ENCODE measurements at places on chromosomes 16 and 17.

DNA sequence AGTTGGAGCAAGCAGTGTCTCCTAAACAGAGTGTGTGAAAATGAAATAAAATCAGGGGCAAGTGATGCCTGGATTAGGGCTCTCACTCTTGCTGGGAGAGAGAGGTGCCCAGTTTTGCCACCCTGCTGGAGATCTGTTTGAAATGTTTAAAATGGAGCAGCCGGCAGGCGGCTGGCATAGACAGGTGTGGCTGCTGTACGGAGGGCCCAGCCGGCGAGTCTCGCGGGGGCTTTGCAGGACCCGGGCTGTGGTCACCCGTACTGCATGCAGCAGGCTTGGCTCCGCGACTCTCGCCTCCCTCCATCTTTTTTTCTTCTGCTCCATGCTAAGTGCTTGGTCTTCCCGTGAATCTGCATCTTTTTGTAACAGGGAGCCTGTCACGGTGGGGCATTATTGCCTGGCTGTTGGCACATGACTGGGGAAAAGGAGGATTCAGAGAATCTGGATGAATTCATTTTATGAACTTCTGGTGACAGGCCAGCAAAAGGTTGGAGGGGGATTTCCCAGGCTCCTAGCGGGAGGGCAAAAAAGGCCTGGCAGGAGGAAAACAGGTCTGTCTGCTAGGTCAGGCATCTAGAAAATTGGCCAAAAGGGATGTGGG is 1.8 kb downstream of the ZNRF1 start:
- DNase-seq, result no peak

DNA sequence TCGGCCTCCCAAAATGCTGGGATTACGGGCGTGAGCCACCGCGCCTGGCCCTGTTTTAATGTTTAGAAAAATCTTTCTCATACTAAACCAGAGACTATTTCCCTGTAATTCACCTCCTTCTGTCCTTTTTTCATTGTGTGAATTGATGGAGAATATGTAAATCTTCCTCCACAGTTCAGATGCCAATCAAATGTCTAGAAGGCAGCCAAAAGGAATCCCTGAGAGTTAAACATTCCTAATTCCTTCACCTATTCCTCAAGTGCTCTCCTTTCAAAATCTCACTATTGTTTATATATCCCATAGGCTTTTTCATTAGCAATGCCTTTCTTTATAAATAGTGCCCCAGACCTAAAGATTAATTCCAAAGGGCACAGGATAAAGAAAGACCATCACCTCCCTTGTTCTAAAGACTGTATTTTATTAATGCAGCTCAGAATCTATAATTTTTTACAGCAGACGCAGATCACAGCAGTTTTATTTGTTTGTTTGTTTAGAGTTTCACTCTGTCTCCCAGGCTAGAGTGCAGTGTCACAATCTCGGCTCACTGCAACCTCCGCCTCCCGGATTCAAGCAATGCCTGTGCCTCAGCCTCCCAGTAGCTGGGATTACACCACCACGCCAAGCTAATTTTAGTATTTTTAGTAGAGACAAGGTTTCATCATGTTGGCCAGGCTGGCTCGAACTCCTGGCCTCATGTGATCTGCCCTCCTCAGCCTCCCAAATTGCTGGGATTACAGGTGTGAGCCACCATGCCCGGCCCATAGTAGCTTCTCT is 30.5 kb downstream of the COPZ2 start:
- DNase-seq, result no peak

DNA sequence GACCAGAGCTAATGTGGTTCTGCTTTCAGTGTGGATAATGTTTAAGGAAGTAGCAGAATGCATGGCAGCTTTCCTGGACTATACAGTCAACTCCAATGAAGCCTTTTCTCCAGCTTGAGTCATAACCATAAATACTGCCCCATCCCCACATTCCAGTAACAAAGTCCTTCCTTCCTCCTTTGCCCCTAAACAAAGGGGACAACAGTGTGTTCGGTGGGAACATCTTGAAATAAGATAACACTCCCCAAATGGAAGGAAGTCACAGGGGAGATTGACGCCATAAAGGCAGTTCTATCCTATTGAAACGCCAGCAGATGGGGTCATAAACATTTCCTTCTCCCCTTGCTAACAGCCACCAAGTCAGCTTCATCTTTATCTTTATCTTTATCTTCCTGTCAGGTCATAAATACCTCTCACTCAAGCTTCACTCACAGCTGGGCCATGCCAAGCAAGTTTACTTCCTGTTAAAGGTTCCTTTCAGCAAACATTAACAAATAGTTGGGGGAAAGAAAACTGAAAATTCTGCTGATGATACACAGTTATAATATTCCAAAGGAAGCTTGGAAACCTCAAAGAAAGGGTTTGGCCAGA is 136.7 kb downstream of the SNX11 start:
- DNase-seq, result no peak

DNA sequence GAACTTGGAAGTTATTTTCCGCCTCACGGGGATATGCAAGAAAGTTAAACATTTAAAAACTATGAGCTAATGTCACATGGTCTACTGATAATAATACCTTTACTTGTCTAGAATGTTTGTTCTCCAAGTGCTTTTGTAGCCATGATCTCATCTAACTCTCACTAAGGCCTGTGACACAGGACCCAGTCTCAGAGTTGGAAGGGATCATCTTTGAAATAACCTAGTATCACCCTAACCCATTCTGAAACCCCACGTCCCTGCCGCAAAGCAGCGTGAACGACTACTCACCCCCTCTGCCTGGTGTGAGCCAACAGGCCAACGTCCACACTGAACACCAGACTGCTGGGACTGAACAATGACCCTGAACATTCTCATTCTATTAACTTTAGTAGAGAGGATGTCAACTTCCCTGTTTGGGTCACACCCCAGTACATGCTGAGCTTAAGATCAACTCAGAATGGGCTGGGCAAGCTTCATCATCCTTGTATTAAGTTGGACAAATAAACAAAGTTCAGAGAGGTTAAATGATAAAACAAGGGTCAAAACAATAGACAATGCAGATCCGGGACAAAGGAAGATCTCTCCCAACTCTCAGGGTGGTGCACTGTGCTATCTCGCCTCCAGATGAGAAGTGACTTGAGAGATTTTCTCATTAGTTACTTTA is 54.8 kb upstream of the BCAR1 start:
- no peak for DNase-seq

- DNase-seq, result no peak
These were observed 43.4 kb downstream of the CYB5D2 start for GRCh38 chr17:4186357-4186881.

DNA sequence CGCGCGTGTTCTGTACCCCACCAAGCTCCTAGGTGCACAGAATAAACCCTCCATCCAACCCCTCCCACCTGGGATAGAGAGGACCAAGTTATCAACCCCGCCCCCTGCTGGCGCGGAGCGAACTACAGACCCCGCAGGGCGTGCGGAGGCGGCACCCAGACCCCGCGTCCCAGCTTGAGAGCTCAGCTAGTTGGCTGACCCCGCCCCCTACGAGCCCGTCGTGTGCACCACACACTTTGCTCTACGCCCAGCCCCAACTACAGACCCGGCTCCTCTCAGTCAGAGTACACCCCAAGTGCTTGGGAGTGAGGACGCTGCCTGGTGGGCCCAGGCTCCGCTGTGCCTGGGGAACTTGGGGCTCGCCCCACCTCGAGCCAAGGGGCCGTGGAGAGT is 1.5 kb downstream of the GRIN2A start:
- no peak for DNase-seq
